Inflammatory macrophage (primary cell): ENCODE measurements at places on chromosomes 2 and 18.

DNA sequence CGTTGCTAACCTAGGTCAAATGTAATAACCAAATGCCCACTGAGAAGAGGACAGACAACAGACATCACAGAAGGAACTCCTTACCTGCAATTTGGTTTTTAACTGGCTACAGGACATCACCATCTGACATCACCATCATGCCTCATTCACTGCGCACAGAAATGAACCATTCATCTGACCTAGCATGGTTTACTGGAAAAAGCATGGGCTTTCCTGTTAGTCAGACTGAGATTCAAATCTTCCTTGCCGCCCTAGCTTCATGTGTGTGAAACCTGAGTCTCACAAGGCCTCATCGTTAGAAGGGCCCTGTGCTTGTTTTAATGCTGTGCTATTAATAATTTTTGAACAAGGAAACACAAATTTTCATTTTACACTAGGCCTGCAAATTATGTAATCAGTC is 1.1 kb upstream of the HIBCH start:
- no peak for DNase-seq

DNA sequence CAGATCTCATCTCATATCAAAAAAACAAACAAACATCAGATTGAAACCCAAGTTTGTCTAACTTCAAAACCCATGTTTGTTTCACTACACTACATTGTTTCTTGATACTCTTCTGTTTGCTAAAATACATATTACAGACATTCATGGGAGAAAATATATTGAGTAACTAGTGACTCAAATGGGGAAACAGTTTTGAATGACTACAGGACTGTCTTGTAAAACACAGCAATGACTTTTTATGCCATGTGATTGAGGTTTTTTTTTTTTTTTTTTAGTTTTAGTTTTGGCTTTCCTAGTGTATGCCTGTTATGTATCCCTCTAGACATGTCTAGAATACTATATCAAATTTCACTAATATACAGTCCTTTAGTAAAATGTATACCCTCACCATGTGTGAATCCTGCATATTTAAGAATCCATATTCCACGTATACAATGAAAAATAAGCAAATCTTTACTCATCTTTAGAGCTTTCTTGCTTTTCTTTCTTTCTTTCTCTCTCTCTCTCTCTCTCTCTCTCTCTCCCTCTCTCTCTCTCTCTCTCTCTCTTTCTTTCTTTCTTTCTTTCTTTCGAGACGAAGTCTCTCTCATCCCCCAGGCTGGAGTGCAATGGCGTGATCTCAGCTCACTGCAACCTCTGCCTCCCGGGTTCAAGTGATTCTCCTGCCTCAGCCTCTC is 46.6 kb upstream of the SERTAD2 start:
- peak; percentile 63 for DNase-seq

DNA sequence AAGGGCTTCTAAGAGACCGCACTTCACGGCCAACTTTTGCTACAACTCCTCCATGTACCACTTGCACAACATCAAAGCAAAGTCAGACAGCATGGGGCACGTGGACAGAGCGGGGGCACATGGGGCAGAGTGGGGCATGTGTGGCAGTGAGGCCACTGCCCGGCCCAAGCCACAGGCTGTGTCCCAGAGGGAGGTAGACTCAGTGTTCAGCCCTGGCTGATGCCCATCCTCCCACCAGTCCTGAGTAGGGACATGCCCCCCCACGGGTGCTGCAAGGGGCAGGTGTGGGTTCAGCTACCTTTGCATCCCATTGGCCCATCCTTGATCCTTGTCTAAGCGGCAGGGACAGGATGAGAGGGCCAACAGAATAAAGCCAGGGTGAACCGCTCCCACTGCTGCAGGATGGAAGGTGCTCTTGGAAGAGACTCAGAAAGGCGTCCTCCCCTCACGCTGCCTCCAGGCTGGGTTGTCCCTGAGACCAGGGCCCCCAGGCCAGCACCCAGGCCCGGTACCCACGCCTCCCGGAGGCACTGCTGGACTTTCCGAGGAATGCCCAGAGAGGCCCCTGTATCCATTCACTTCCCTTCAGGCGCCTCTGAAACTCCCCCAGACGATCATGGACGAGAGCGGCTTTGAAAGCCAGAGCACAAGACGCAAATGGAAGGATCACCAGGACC is 218.2 kb downstream of the NDUFA10 start:
- DNase-seq, result no peak

DNA sequence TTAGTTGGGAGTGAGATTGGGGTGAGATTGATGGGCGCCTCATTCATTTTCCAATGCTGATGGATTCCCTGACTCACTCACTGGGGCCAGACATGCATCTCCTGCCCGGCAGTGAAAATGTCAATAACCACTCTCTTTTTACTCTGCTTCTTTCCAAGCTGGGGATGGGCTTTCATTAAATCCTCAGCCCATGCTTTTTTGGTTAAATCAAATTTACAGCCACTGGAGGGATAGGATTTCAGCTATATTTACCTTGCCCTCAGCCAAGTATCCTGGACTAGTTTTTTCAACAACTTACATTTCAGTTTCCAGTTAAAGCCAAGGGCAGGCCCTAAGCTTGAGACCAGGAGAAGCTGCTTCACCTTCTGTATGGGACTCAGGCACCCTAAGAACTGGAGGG is 162.8 kb downstream of the TSN start:
- DNase-seq, result no peak

DNA sequence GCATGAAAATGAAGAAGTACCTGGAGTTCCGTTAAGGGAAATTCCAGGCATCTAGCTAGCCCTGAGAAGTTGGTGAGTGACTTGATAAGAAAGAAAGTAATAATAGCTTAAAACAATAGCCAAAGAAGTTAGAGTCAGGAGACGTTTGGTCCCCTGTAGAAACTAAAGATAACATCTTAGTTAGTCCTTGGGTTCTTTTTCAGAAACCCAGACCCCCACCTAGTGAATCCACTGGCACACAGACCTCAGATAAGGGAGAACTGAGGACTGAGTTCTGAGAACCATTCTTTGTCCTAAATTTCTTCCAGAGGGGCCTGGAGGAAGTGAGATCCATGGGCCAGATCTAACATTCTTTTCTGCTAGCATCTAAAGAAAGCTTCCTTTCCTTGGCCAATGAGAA is 335.4 kb downstream of the SLC4A3 start:
- no peak for DNase-seq

- no peak for DNase-seq
Observed at GRCh38 chr2:230267059-230267458, 41.5 kb downstream of the SP140 start.

GRCh38 chr18:66167829-66168684 is 417.2 kb downstream of the CDH7 start:
- DNase-seq, result no peak

DNA sequence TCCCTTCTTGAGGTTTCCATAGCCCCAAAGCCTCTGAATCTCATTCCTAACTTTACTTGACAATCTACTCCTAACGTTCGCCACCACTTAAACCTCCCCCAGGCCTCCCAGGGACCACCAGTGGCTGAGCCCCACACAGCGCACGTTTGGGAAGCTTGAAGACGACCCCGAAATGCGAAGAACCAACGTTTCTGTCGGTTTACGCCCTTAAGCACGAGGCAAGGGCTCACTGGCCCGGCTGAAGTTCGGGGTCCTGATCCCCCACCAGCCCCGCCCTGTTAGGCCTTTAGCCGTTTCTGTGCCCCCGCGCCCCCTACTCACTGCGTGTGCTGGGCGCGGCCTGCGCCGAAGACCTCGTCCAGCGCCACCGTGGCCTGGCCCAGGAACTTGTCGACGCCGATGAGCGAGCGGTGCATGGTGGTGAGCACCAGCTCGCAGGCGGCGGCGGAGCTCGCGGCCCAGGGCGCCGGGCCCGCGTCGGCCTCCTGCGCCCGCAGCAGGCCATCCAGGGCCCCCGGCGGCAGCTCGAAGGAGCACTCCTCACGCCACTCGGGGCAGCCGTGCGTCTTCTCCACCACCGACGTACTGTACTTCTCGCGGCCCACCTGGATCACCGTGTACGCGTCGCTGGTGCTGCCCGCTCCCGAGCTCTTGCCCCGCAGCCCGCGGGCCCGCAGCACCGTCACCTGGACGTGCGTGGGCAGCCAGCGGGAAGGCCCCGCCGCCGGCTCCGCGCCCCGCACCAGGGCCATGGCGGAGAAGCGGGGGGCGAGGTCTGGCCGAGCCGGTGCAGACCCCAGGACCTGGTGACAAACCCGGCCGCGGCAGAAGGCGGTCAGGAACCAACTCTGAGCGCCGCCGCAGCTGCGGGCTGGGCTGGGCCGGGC is 479 bp downstream of the RAB11FIP5 start:
- DNase-seq, result peak; percentile 7

DNA sequence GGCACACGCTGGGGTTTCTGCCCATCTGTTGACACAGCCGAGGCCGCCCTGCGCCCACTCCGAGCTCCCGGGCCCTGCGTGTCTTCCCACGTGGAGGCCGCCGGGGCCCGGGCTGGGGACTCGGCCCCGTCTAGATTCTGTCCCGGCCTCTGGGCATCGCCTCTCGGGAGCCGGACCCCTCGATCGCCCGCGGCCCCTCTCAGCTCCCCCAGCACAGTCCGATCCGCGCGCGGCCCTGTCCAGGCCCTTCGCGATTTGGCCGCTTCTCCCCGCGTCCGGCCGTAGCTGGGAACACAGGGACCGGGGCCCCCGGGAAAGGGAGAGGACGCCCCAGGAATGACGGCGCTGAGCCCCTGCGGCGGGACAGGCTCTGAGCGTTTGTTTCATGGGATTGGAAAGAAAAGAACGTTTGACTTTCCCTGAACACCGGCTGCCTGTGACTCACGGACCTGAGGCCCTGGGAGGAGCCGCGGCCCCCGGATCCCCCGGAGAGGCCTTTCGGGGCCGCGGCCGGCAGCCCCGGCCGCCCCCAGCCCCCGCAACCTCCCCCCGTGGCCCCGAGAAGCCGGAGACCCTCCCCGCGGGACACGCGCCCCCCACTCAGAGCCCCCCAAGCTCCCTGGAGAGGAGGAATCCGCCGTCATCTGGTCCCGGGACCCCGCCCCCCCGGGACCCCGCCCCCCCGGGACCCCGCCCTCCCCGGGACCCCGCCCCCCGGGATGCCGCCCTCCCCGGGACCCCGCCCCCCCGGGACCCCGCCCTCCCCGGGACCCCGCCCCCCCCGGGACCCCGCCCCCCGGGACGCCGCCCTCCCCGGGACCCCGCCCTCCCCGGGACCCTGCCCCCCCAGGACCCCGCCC is 62.7 kb upstream of the CTDP1 start:
- peak; percentile 21 for DNase-seq

GRCh38 chr2:152241948-152242729 is 66.6 kb upstream of the STAM2 start:
- DNase-seq, result no peak

DNA sequence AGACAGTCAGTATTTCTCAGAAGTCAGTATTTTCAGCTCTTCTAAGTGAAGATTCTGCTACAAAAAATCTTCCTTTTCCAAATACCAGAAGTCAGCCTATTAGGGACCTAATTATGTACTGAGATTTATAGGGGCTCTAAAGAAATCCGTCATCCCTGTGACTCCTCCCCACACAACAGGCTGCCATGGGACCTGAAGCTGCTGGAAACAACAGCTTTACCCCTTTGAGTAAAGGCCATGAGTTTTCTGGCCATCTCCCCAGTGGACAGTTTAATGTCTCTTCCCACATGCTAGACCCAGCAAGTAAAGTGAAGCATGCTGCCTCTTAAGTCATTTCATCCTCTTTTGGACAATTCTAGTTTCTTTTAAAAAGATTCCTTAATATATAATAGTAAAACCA is 255.7 kb upstream of the ACVR2A start:
- DNase-seq, result no peak
